NCI-H748 treated with DMSO at 0.1 percent for 48 hours (cell line): ENCODE measurements at places on chromosomes 13 and 19.

GRCh38 chr19:47209319-47210179 is 21.4 kb downstream of the BBC3 start:
- DNase-seq: no peak

GRCh38 chr19:5943045-5943444 is 29.0 kb downstream of the CAPS start:
- DNase-seq: no peak

DNA sequence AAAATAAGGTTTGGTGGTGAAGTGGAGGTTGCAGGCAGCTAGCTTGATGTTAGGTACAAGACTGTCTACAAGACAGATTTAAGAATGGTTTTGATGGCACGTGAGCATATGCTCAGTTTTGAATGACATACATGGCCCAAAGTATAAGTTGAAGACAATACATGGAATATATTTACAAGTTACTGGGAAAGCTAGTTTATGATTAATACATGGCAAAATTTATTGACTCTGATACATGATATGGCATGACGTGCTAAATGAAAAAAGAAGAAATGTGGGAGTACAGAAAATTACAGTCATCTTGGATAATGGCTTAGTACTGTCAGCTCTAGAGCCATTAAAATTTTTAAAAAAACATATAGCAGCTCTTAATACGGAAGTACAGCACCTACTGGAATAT is 4.4 kb downstream of the KLF5 start:
- no peak for DNase-seq

- no peak for DNase-seq
Measured at GRCh38 chr19:45821103-45821521, 6.0 kb upstream of the RSPH6A start.

GRCh38 chr19:12840091-12841079 is 2.1 kb downstream of the MAST1 start:
- no peak for DNase-seq

- no peak for DNase-seq
Measured at GRCh38 chr13:72141855-72142519, 275.0 kb upstream of the DACH1 start.

- no peak for DNase-seq
Measured at GRCh38 chr13:48297131-48297786, 6.3 kb upstream of the RB1 start.

GRCh38 chr13:27583645-27584044 is 36.7 kb downstream of the LNX2 start:
- peak; percentile 27 for DNase-seq

- no peak for DNase-seq
Measured at GRCh38 chr19:18507021-18507726, 14.7 kb downstream of the ELL start.

DNA sequence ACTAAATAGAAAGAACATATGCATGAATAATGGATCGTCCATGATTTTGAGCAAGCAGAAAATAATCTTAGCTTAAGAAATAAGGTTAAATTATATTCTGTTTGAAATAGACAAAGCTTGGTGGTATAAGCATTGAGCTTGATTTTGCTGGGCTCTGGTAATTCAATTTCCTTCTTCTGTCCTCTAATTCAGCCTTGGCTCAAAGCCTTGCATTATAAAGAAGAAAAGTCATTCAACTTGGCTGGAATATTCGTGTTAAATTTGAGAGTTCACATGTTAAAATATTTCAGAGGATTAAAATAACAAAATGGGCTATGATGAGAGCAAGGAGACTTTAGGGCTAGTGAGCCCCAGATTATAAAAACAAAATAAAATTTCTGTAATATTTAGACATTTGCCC is 415.4 kb upstream of the PCDH20 start:
- DNase-seq: no peak

DNA sequence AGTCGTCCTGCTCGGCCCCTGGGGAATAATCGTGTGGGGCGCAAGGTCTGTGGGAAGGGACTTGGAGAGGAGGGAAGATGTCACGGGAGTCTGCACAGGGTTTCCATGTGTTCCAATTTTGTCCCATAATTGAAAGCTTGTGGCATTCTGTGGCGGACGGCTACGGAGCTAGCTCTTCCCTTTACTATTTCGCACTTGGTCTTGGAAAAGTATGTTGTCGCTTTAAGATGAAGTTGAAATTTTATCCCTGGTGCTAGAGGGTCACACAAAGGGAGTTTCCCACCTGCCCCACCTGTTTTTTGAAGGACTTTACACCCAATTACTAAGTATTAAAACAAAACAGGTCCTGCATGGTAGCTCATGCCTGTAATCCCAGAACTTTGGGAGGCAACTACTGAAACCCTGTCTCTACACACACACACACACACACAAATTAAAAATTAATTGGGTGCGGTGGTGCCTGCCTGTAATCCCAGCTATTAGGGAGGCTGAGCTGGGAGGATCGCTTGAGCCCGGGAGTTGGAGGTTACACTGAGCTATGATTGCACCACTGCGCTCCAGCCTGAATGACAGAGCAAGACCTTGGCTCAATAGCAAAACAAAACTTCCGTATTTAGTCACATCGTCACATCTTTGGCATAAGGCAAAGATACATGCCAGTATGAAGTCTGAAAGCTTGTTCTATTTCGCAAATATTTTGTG is 967 bp upstream of the TPT1 start:
- DNase-seq: peak; percentile 24

DNA sequence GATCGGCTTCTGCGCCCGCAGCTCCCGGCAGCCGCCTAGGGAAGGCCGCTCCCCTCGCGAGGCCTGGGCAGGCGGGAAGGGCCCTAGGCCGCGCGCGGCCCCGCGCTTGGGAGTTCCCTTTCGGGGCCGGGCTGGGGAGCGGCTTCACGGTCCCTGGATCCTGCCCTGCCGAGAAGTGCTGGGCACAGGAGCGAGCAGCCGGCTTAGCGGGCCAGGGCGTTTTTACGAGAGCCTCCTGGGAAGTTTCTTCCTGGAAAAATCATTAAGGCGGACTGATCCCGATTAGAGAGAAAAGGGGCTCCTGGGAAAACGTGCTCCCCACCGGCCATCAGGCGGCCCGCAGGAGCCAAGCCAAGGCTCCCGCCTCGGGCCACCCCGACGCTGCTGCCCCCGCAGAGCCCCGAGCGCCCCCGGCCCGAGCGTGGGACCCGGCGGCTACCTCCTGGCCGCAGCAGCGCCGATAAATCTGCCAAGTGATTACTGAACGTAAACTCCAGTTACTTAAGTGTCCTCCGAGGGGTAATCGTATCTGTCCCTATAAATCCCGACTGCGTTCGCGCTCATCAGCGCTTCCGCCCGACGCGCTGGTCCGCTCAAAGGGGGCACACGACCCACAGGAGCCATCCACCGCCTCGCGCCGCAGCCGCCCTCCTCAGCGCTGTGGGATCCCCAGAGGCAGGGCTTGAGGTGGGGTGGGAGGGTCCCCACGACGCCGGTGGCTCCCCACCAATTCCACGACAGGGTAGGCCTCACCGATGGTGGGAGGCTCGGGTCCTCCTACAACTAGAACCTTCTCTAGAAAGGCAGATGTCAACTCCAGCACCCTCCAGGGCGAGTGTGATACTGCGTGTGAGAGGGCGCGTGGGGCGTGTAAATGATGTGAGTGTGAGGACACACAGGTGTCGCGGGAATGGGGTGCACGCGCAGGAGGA is 2.8 kb downstream of the ZIC5 start:
- no peak for DNase-seq

- DNase-seq: no peak
Measured at GRCh38 chr19:49688531-49689132, 762 bp upstream of the ADM5 start.
